Thyroid gland (tissue), 4 donors: ENCODE measurements at places on chromosomes 4 and X. TPM values are rescaled to one million over a fixed set of nuclear protein-coding genes. Genes with fewer than 3 reads are reported as not detected.

DNA sequence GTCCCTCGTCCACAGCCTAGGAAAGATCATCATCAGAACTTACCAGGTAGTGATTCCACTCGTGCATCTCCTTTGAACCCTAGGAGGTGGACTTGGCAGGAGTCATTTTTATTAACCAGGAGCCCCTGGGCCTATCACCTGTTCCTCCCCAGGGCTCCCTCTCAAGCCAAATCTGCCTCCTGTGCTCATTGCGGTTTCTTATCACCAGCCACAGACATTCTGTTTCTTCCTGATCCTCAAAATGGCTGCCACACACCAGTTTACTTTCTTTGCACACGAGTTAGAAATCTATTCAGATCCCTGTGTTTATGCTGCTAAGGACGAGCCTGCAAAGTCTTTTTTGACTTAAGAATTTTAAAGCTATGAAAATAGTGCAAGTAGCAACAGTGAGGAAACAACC lies 354.5 kb upstream of the BOD1L1 start:
- no peak for DNase-seq
- no peak overlapping the region for H3K27ac ChIP-seq
- H3K4me3 ChIP-seq, result no peak overlapping the region

GRCh38 chrX:15207994-15208393 lies 61.9 kb downstream of the ASB9 start:
- no peak for DNase-seq
- no peak overlapping the region for H3K4me3 ChIP-seq
- H3K27ac ChIP-seq, result no peak overlapping the region
- H3K4me1 ChIP-seq, result peaks cover 14% of the 10 kb centered on the region

PLK4 gene
- 0.94 TPM for total RNA-seq

UBE2A gene
- total RNA-seq, result 39.9 TPM

PTTG2 gene
- total RNA-seq, result not detected

FOXO4 gene
- 17.6 TPM for total RNA-seq
